Esophagus muscularis mucosa (tissue), 4 donors: ENCODE measurements at places on chromosomes 7 and 10. TPM values are rescaled to one million over a fixed set of nuclear protein-coding genes. Genes with fewer than 3 reads are reported as not detected.

GRCh38 chr7:122887198-122887597, 938 bp upstream of the CADPS2 start:
- peaks cover 40% of the 10 kb centered on the region for H3K4me1 ChIP-seq
- DNase-seq: no peak
- no peaks in the 10 kb centered on the region for H3K27me3 ChIP-seq
- peak overlapping the region; percentile 94 for H3K4me3 ChIP-seq
- H3K36me3 ChIP-seq: no peaks in the 10 kb centered on the region
- peak overlapping the region; percentile 93 for H3K27ac ChIP-seq

DNA sequence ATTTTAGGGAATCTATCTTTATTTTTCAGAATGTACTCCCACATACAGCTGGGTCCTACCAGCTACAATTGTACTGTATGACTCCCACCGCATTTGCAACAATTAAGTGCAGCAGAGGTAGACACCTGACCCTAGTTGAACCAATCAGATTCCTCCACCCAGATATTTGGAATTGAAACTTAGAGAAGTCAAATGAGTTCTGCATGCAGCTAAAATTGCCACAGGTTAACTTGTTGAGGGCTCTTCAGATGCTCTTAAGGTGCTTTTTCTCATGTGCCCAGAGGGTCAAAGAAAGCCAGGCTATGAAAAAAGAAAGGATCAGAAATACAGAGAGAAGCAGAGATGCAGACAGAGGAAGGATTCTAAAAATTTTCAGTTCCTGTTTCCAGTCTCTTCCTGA, 68.0 kb upstream of the TES start:
- no peaks in the 10 kb centered on the region for H3K36me3 ChIP-seq
- DNase-seq: no peak
- H3K27me3 ChIP-seq: no peaks in the 10 kb centered on the region
- H3K4me1 ChIP-seq: peaks cover 13% of the 10 kb centered on the region
- no peak overlapping the region for H3K4me3 ChIP-seq

The EPHB6 gene
- total RNA-seq: 3.3 TPM

The FRAT1 gene
- total RNA-seq: 6.1 TPM

The TMEM184A gene
- total RNA-seq: not detected
